ENCODE measurements at places on chromosomes 13 and 19. TPM values are rescaled to one million over a fixed set of nuclear protein-coding genes. Genes with fewer than 3 reads are reported as not detected.

The KIR3DL2 gene
- not detected for total RNA-seq

DNA sequence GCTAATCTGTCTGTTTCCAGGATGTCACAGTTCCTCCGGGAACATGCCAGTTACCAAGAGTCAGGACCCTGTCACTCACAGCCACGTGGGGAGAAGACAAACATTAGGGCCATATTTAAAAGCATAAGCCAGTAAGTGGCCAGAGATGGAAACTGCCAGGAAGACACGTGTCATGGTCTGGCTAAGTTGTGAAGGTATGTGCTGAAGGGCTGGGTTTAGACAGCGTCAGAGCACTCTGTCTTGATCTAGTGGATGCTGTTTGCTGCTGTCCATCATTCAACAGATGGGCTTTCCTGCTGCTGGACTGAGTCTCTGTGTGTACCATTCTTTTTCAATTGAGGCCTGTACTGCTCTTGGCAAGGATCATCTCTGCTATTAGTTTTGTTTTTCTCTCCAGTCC is 128.6 kb downstream of the HS6ST3 start:
- DNase-seq = no peak

DNA sequence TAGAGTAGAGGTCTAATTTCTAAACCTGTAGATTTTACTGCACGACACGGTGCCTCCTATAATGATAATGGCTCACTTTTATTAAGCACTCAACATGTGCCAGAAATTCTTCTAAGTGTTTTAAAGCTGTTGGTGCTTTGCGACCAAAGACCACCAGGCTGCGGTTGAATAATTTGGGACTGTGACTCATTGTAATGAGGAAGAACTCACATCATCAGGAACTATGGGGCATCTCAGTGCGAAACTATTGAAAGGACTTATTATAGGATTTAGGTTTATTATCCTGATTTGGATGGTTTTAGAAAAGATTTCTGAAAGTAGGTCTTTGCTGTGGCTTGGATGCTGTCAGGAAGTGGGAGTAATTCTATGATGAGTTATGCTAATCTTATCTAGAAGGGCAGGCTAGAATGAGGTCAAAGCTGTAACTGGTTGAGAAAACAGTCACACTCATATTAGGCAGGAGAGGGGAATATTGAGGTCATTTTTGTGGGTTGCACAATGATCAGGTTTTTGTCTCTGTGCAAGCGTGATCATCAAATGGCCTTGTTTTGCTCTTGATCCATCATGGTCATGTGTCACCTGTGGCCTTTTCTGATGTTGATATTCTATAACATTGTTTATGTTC is 266.8 kb downstream of the PCDH20 start:
- no peak for DNase-seq

DNA sequence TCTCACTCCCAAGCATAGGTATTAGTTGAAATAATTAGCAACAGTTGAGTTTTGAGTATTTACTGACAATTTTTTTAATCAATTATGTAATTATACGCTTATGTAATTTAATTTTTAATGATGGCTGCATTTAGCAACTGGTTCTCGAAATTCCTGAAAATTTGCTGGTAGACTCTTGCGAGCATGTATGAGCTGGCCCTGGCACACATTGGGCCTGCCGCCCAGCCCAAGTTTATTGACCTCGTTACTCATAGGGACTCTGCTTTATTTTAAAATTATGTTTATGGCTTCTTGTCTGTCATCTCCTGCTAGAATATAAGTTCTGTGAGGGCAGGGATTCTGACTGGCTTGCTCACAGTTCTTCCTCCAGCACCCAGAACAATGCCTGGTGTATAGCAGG is 6.7 kb downstream of the KLK14 start:
- DNase-seq = no peak

- no peak for DNase-seq
Measured at GRCh38 chr19:43444531-43445287, 20.7 kb downstream of the LYPD3 start.

DNA sequence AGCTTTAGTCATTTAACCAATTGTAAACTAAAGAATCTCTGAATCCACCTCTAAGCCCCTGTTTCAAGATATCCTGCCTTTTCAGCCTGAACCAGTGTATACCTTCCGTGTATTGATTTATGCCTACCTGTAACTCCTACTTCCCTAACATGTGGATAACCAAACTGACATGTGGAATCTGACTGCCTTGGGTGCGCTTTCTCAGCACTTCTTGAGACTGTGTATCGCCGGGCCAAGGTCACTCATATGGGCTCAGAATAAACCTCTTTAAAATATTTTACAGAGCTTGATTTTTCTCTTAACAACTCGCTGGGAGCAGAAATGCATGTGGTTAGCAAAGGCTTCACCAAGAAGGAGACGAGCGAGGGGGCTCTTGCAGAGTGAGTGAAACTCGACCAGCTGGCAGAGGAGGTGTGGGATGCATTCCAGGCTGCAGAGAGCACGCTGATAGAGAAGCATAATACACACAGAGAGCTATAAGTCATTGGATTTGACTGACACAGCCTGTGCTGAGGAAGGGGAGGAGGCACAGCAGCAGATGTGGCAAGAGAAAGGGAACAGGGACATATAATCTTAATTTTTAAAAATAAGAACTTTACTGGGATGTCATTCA is 268.2 kb upstream of the MAB21L1 start:
- no peak for DNase-seq

DNA sequence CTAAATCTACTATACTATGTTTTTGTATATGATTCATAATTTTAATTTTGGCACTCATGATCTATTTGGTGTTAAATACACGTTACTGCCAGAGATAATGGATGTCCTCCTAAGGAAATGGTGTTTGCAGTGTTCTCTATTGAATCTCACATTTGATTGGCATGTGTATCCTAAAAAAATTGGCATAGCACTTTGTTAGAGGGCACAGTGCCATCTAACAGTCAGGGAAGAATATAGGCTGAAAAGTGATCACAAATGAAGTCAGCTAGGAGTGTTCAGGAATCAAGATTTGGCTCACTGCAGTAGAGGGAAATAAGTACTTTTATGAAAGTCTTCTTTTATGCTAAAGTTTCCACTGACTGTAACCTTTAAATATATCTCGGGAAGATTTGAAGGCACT is 624.6 kb downstream of the GPC6 start:
- DNase-seq = no peak

DNA sequence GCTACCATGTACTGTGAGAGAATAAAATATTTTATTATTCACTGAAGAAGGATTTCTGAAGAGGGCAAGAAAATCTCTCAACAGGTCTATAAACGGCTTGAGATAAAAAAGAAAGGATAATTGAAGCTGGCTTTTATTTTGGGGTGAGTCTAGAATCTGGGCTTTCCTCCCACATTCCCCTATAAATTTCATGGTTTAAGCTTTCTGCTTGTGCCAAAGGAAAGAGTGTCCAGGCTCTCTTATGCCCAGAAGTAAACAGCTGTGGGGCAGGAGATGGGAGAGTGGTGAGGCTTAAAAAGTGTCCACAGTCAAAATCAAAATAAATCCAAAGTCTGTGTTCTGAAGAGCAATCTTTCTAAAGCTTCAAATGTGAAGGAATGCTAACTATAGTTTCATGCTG is 942.2 kb upstream of the MIR17HG start:
- no peak for DNase-seq

GRCh38 chr19:18846862-18847548 is 15.2 kb downstream of the UPF1 start:
- DNase-seq = peak; percentile 59

All from A172 (cell line).